Hematopoietic multipotent progenitor cell treated with erythropoietin and hydrocortisone succinate and interleukin-3 and kit ligand, for 4 days (in vitro differentiated cells): ENCODE measurements at places on chromosomes 7 and 10.

GRCh38 chr10:48477616-48478015 lies 127.3 kb downstream of the ARHGAP22 start:
- no peak for DNase-seq

DNA sequence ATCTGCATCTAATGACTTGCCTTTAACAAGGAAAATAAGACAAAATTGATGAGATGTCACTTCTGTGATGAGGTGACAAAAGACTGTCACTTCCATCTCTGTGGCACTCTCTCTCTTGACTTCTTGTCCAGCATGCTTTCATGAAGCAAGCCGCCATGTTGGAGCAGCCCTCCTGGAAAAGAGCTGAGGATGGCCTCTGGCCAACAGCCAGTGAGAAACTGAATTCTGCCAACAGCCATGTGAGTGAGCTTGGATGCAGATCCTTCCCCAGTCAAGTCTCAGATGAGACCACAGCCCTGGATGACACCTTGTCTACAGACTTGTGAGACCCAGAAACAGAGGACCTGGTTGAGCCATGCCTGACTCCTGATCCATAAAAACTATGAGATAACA lies 412.6 kb upstream of the SHH start:
- no peak for DNase-seq

GRCh38 chr10:84172467-84173356 lies 889 bp upstream of the GPR15LG start:
- no peak for DNase-seq

GRCh38 chr7:130258494-130259078 lies 8.1 kb upstream of the CPA2 start:
- DNase-seq = no peak

DNA sequence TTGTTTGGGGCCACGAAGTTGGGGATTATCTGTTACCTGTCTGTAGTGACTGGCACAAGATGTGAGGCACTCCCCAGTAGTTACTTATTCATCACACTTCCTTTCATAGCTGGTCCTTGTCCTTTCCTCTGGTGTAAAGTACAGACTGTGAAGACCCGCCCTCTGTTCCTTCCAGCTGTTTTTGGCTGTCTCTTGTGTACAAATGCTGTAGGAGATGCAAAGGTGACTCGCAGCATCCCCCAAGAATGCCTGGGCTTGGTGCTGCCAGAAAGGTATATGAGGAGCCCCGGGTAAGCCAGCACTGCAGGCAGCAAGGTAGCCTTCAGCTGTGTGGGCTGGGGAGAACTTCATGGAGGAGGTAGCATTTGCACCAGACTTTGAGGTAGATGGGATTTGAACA lies 236.6 kb downstream of the EBF3 start:
- no peak for DNase-seq

DNA sequence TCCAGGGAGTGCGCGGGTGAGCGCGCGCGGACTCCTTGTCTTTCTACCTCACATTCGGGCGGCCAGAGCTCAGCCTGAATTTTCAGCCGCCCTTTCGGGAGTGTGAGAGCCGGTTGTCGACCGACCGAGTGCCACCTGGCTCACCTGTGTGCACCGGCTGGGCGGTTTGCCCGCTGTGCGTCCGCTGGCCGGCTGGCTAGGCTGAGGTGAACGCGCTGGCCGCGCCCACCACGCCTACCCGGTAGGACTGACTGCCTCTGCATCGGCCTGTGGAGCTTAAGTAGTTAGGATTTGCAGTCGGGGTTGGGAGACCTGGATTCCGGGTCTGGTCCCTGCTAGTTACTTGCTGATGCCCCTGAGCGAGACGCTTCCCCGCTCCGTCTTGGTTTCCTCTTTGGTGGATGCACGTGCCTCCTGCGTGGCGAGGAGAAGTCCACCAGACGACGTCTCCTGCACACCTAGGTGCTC lies 553 bp downstream of the TSPAN15 start:
- no peak for DNase-seq

DNA sequence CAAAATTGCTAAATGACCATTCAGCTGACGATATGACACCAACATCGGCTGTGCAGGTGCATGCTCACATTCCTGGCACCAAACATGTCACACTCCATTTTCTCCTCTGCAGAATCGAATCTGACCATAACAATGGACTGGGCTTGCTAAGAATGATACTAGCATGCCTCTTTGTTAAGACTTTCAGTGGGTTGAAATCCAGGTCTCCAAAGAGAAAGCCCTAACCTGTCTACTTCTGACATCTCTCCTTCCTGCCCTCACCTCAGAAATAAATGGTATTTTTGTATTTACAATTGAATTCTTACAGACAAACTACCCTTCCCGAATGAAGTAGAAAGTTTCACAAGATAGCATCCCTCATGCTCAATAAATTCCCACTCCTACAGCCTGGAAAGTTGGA lies 373.9 kb downstream of the KCNMA1 start:
- no peak for DNase-seq

DNA sequence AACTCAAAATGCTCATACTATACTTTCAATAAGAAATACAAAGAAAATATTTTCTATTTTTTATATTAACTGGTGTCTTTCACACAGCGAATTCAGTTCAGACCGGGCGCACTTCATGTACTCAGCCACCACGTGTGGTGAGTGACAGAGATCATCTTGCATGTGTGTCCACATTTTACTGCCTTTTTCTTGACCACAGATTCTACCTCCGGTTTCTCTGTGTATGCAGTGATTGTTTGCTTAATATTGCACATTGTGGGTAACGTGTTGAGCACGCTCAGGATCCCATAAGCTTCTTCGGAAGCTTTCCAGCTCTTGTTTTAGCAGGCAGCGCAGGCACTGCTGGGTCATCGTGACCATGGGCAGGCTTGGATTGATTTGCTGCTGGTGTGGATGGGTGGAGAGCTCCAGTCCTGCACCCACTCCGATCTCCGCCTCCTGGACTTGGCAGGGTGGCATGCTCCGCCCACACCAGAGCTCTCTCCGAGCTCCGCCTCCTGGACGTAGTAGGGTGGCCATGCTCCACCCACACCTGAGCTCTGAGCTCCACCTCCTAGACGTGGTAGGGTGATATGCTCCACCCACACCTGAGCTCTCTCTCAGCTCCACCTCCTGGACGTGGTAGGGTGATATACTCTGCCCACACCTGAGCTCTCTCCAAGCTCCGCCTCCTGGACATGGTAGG lies 253.3 kb downstream of the DIP2C start:
- no peak for DNase-seq

- DNase-seq = no peak
These were observed 52.2 kb upstream of the ZPBP start for GRCh38 chr7:50145226-50145625.

- no peak for DNase-seq
These were observed 142.3 kb downstream of the NRP1 start for GRCh38 chr10:33192190-33192589.

DNA sequence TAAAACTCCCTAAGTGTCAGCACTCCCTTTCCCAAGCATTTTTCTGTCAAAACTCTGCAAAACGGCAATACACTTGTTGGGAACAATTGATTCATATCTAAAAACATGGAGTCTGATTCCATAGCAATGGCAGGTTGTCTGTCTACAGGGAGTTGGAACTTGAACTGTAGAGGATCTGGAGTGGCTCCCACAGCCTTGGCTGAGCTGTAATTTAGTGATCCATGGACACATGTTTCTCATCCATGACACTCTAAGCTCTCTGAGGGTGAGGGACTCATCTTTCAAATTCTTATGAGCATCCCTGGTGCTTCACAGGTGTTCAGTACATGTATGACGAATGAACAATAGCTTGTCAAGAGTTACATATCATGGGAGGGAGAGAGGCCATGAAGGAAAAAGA lies 466.1 kb downstream of the GRID1 start:
- no peak for DNase-seq

- DNase-seq = no peak
These were observed 407 bp downstream of the ELN start for GRCh38 chr7:74028321-74028838.

GRCh38 chr10:117159390-117159789 lies 21.3 kb upstream of the VAX1 start:
- DNase-seq = no peak

- DNase-seq = no peak
These were observed 149.5 kb upstream of the LRGUK start for GRCh38 chr7:133977409-133978274.

DNA sequence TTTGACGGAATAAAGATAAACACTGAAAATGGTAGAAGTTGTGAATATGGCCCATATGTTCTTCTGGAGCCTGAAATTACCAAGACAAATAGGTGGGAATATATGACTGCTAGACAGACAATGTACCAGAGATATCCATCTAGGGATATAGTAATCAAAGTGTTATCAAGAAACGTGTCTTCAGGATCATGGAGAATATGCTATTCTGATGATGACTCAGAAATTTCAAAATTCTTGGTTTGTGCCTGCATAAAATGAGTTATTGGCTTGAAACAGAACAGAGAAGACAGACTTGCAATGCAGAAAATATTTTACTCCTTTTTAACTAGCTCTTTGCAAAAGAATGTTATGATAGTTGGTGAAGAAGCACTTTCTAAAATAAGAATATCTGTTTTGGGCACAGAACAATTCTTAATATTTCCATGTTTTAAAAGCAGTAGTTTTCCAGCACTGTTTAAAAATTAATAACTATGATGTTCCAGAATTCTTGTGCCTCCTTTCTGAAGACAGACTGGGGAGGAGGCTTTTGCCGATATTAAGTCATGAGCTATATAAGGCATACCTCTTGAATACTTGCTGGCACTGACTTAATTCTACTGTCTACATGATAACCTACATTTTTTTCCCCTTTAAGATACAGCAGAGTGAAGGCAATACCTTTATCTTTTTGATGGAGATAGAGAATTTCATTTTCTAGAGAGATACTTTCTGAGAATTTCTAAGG lies 34.4 kb upstream of the CABCOCO1 start:
- no peak for DNase-seq

- DNase-seq = no peak
These were observed 78.6 kb downstream of the GSAP start for GRCh38 chr7:77337456-77337990.

- DNase-seq = no peak
These were observed 52.3 kb downstream of the CCDC71L start for GRCh38 chr7:106608661-106609060.

DNA sequence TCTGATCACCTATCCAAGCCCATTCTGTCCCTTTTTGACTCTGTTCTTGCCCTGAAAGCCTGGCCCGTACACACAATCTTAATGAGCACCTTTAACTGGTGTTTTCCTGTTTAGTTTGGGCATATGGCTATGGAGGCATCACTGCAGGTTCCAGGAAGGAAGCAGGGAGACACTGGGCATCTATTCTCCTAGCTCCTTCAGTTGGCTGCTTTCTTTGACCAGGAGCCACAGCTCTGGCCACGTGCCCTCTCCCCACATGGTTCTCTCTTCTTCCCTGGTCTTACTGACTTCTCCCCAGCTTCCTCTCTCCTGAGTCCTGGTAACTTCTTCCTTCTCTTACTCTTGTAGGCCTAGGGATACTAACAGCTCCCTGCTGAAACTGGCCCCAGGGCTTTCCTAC lies 144.4 kb downstream of the CREB5 start:
- no peak for DNase-seq

DNA sequence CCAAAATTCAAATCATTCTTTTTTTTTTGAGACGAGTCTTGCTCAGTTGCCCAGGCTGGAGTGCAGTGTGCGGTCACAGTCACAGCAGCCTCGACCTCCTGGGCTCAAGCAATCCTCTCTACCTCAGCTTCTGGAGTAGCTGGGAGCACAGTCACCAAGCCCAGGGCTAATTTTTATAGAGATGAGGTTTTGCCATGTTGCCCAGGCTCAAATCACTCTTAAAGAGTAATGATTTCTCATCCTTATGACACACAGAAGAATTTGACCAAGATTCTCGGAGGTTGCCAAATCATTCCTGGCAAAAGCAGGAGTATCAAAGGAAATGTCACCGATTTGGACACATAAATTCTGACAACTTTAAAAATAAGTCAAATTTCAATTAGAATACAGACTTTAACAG lies 39.1 kb downstream of the SIRT1 start:
- no peak for DNase-seq

DNA sequence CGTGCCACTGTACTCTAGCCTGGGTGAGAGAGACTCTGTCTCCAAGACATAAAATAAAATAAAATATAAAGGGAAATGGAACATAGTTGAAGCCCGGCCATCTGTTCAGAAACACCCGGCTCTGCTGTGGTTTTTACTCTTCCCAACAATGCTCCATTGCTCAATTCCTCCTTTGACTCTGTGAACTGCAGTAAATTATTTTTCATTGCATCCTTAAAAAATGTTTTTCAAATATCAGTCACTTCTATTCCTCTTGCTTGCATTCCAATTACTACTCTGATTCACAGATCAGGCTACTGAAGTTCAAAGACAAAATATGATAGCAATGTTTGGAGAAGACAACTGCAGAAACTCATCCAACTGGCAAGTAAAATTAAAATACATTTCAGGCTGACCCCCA lies 983.0 kb downstream of the SORCS1 start:
- DNase-seq = no peak

DNA sequence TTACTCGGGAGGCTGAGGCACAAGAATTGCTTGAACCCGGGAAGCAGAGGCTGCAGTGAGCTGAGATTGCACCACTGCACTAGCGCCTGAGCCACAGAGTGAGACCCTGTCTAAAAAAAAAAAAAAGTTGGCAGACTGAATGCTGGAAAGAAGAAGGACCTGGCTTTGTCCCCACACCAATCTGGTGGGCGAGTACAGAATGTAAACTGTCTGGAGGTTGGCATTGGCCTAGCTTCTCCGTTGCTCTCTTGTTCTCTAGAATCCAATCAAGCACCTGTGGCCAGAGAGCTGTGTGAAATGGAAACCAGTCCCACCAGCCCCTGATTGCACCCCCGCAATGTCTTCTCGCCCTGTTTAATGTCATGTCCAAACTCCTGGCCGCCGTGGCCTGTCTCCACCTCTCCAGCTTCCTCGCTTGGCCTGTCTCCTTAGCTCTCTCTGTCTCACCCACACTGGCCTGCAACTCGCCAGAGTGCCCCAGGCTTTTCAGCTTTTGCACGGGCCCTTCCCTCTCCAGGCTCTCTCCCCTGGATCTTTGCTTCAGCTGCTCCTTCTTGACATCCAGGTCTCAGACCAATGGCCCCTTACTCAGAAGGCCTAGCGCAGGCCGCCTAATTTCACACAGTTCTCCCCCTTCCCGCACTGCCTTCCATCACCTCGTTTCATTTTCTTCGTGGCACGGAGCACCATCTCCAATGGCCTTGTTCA lies 670 bp upstream of the AGK start:
- DNase-seq = peak; percentile 15
